ENCODE measurements at places on chromosomes 5 and 9.

DNA sequence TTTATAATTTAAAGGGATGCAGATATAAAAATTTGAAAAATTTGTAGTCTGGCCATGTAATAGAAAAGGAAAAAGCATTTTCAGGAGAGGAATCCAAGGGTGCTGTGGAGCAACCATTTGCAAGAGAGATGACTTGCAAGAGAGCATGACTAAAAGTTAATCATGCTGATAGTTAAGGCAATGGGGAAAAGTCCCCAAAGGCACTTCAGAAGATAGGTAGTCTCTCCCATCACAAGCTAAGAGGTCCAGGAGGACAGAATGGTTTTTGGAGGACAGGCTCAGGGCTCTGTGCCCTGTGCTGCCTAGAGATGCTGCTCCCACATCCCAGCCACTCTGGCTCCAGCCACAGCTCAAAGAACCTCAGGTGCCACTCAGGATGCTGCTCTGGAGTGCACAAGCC, 38.8 kb downstream of the DNAJB5 start:
- DNase-seq: no peak

DNA sequence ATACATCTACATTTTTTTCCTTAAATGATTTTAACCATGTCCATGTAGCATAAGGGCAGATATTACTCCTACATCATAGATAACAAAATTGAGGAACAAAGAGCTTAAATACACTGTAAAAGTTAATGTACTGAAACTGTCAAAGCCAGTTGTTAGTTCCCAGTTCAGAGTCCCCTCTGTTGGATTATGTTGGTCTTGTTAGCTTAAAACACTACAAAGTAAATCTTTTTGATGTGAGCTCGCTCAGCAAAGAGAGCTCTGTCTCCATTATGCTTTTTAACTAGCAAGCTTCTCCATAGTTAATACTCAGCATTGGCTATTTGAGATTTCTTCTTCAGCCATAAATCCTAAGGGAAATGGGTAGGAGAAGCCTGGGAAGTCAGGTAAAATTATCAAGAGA, 149.1 kb downstream of the ADAMTS6 start:
- DNase-seq: no peak

DNA sequence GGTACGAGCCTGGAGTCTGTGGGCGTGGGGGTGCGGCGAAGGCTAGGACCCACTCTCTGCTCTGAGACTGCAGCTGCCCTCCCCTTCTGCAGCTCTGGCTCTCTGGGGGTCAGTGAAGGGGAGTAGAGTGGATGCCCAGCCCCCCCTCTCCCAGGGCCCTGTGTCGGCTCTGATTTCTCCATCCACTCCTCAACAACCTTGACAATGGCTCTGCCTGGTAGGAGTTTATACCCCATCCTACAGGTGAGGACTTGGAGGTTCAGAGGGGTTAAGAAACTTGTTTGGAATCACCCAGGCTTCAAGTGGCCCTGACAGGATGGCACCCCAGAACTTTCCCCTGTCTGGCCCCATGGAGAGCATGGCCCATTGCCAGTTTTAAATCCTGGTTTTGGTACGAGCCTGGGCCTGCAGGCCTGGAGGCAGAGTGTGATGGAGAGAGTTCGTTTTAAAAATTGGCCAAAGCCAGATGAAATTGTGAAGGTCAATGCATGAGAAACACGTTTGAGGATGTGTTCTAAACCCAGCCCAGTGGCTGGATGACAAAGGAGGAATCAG, 22.3 kb downstream of the NCS1 start:
- no peak for DNase-seq

GRCh38 chr5:181261320-181262049, 542 bp upstream of the TRIM52 start:
- no peak for DNase-seq

GRCh38 chr5:127961006-127961762, 122.4 kb upstream of the SLC12A2 start:
- DNase-seq: peak; percentile 65

DNA sequence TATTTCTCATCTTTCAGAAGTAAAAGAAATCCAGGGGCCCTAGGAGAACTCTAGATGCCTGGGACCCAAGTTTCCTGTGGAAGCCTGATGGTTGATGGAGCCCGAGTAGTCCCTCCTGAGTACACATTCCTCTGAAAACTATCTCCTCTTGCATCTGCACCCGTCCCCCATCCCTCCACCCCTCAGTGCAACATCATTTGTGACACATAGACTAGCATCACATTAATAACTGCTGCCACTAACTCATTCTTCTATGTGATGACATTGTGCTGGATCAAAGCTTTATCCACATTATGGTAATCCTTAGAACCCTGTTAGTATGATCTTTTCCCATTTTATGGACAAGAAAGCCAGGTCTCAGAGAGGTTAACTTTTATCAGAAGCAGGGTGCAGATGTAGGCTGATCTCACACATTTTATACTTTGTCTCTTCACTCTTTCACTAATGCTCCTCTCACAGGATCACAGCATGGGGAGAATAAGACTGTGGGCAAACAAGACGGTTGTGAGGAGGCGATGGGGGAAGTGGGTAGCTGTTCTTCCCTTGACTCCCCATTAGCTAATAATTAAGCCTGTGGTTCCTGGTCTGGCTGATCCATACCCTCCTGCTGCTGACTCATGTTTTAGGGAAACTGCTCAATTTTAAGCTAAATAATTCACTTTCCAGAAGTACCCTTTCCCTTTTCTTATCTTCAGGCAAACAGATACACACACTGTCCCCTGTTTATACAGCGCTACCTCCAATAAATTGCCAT, 3.9 kb upstream of the HK3 start:
- no peak for DNase-seq

DNA sequence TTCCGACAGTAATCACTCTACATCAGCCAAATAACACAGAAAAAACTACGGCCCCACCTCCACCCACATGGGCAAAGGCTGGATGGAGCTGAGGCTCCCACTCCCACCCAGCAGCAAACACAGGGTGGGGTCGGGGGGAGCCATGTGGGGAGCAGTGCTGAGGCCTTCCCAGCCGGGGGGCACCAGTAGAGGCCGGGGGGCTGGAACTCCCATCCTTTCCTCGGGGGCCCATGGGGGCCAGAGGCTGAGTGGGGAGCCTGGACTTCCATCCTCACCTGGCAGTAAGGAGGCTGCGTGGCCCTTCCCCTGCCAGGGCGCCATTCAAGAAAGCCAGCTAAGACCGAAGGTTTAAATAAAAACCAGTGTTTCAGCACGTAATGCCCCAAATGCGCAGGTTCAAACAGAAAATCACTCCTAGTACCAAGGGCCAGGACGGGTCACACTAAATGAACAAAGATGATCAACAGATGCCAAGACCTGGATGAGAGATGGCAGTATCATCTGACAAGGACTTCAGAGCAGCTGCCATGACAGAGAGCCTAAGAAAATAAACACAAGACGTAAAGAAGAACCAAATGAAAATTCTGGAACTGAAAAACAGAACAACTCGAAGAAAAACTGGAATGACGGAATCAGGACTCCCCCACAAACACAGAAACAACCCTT, 9.4 kb downstream of the CCDC127 start:
- DNase-seq: no peak

DNA sequence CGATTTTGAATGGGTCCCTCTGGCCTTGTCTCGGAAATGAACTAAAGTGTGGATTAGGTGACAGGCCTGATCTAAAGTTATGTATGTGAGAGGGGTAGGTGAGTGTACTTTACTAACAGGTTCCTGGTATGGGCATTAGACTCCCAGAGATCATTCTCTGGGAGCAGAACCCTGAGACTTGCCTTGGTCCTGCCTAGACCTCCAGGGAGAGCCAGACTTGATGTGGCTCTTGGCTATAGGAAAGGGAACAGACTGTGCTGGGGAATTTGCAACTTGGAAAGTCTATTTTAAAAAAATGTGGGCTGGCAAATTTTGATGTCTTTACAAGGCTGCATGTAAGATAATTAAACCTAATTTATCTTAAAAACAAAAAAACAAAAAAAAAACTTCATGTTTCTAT, 49.8 kb upstream of the NREP start:
- no peak for DNase-seq

- no peak for DNase-seq
These were observed 182.8 kb upstream of the GDNF start for GRCh38 chr5:38022631-38023030.

DNA sequence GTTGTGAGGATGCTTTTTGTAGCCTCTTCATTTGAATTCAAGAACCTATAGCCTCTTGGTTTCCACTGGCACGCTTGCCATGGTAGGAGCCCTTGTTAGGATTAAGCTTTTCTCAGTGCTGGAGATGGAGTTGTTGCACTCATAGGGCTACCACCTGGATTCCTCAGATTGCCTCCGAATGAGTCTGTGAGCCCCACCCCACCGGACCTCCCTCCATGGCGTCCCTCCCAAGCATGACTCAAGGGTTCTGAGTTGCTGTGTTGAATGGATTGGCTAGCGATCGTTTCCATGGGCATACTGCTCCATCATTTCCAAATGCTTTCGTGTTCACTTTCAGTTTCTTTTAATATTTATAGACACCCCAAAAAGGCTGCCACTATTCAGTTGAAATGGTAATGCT, 69.9 kb downstream of the DAPK1 start:
- DNase-seq: no peak

- no peak for DNase-seq
These were observed 49.6 kb downstream of the ANKDD1B start for GRCh38 chr5:75660678-75661465.

DNA sequence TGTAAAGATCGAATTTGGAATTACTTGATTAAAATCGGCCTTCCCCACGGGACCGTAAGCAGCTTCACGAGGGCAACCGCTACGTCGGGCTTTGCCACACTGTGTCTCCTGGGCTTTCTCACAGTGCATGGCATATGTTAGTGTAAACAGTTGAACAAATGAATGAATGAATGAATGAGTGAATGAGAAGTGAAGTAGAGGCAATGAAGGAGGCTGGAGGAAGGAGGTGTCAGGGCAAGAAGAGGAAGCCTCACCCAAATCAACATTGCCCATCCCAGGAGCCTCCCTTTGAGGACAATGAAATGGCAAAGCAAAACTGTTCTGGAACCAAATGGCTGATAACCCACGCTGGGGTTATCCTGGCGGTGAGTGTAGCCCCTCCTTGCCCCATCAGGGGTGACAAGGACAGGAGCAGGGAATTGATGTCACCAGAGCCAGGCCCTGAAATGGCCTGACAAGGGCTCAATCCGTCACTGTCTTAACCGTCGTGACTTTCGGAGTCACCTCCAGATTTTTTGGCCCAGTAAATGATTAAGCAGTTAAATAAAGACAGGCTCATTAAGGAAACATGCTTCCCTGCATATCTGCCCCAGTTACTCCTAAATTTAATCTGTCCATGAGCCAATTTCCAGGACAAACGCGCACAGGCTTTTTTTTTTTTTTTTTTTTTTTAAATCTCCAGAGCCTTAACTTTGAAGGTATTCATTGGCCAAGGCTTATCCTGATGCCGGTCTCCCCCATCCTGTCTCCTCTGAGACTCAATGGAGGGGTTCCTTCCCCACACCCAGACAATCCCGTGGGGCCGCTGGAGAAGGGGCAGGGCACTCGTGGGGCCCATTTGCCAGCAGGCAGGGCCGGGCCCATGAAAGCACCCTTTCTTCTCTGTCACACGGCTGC, 88.4 kb upstream of the BOD1 start:
- DNase-seq: no peak

DNA sequence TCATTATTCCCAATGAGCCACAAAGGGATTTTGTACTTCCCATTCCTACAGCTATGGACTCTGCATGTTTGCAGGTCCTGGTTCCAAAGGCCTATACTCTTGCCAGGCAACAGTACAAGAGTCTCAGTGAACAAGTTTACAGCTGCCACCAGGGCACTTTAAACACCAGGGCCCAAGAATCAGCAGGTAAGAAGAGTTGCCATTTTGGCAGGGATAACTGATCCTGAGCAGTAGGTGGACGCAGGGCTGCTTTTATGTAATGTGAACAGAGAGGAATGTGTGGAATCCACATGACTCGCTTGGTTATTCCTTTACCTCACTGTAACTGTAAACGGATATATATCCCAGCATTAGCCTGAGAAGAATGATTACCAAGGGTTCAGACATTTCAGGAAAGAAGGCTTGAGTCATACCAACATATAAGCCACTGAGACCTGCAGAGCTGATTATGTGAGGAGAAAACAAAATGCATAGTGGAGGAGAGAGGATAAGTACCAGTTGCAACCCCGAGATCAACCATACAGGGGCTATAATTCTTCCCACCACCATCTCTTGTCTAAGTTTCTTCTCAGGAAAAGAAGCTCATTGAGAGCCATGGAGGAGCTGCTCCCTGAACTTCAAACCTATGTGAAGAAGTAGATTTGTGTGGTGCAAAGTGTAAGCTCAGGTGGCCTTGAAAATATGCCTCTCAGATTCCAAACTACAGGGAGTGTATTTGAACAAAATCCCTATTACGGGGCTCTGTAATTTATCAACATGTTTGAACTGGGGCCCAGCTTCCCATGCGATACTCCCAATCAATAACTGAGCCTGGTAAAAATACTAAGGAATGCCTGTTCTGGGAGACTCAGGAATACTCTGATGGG, 24.6 kb downstream of the RAPGEF6 start:
- peak; percentile 53 for DNase-seq

GRCh38 chr5:126301056-126301455, 122.2 kb upstream of the GRAMD2B start:
- DNase-seq: no peak

GRCh38 chr5:116524051-116524904, 50.3 kb downstream of the SEMA6A start:
- DNase-seq: no peak

DNA sequence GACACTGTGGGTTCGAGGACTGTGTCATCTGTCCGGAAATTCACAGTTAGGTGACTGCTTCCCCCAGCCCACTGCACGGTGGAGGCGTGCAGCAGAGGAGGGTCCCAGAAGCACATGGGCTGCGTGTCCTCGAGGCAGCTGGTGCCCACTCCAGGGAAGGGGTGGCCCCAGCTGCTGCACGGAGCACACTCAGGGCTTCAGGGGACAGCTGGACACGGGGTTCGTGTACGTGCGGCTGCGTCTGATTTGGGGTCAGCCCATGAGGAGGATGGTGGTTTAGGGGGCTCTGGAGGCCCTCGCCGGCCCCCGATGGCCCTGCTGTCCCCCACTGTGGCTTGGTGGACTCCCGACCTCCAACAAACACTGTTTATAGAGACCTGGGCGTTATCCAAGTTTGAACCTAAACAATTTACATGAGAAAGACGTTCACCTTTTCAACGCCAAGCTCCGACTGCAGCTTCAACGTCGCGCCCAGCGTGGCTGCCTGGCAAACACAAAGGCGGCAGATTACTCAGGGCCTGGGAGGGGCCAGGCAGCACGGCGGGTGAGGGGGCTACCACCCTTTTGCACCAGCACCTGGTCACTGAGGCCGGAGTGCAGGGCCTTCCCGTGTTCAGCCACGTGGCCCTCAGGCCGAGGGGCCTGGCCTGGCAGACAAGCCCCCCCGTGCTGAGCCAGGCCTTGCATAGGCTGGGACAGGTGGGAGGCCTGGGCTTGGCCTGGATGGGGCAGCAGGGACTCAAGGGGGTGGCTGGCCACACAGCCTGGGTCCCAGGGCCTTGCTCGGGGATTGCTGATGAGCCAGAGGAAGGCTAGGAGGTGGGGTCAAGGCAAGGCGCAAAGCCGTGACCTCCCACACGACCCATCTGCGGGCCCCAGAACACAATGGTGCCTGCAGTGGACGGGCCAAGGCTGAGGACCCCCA, 55.2 kb downstream of the EXD3 start:
- no peak for DNase-seq
